ENCODE measurements at places on chromosomes 2 and 18.

DNA sequence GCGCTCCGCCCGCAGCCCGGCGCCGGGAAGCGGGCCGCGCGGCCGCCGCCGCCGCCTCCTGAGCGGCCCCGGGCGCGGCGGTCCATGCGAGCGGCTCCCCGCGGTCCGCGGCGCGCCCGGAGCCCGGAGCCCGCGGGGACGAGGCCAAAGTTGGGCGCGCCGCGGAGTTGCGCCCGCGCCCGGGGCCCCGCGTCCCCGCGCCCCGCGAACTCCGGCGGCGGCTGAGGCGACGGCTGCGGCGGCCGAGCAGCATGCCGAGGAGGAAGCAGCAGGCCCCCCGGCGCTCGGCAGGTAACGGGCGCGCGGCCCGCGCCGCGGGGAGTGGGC lies 992 bp downstream of the TSHZ1 start:
- DNase-seq = no peak

- no peak for DNase-seq
These were observed 29.7 kb upstream of the GPR55 start for GRCh38 chr2:230954746-230955145.

GRCh38 chr18:9803698-9804516 lies 81.9 kb upstream of the TXNDC2 start:
- no peak for DNase-seq

DNA sequence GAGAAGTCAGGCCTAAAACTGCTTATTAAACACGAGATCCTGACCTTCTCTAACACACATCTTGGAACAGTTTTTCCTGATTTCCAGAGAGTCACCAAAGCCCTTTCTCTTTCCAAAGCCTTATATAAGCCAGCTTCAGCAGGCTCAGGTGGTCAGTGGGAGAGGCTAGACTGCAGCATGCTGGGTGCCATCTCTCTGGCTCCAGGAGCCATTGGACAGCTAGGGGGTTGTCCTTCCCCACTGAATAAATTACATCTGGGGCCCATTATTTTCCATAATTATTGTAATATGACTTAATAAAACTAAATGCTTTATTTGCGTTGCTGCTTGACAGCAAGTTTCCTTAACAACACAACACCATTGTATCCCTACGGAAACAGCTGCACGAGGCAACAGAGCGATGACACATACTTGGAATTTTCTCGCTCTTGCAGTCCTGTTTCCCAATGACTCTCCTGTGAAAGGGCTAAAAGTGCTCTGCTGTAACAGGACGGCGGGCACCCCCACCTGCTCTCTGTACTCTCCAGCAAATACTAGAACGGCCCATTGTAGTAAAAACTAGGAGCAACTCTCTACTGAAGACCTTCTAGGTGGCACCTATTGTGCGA lies 160.6 kb downstream of the RNF144A start:
- no peak for DNase-seq

- no peak for DNase-seq
These were observed 38.2 kb upstream of the CHRNA1 start for GRCh38 chr2:174802459-174802858.

Data from activated T-helper 1 cell treated with anti-CD3 and anti-CD28 coated beads, Interleukin-2, amount 50 U/mL, for 16 hours (primary cell).